ENCODE measurements at places on chromosomes 3 and 15.

GRCh38 chr15:33360886-33361285 lies 50.1 kb downstream of the RYR3 start:
- DNase-seq = no peak

DNA sequence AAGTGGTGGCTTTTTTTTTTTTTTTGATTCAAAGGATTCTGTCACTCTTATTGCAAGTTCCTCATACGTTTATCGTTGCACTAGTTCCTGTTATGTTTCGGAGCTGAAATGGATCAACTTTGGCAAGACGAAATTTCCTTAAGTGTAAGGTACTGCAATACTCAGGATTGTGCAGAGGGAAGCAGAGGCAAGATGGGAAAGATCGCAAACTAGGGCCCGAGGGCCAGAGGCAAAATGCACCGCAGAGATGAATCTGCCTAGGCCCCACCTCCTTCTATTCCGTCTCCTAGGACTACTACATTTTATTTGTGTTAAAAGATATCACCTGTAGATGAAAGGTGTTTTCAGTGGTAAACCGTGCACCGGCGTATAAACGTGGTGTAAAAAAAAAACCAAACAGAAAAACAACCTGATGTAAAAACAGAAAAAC lies 331 bp downstream of the RNU6-1 start:
- peak; percentile 69 for DNase-seq

GRCh38 chr3:138043266-138044029 lies 33.5 kb downstream of the CLDN18 start:
- DNase-seq = peak; percentile 92

GRCh38 chr3:183591881-183592521 lies 36.5 kb upstream of the KLHL6 start:
- peak; percentile 19 for DNase-seq

DNA sequence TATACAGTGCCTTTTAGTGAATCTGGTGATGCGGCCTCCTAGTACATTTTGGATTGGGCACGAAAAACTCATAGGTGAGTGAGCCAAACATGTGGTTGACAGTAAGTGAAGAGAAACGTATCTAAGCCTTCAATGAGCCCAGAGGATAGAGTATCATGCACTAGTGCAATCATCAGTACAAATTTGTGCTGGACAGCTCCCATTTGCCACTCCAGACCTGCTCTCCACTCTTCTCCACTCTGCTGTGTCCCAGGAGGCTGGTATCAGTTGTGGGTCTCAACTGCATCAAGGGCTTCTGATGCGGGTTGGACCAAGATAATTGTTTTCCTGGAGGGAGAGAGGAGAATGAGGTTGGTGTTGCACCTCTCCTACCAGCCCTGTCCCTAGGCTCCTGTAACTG lies 9.1 kb upstream of the RASGRF1 start:
- peak; percentile 11 for DNase-seq

DNA sequence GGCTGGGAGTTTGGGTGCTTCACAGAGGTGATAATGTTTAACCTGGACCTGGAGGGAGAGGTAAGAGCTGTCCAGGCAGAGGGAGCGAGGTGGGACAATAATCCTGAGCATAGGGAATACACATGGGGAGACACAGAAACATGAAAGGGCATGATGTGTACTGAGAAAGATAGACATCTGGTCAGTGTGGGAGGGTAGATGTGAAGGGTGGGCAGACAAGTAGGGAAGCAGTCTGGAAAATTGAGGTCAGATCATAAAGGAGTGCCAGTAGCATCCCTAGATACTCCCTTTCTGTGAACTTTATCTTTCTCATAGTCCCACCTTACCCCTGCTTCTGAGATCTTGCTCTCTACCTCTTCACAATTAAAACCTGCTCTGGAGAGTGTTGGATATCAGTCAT lies 12.0 kb upstream of the GLCE start:
- DNase-seq = no peak

GRCh38 chr3:138657508-138657907 lies 48.9 kb downstream of the FAIM start:
- no peak for DNase-seq

DNA sequence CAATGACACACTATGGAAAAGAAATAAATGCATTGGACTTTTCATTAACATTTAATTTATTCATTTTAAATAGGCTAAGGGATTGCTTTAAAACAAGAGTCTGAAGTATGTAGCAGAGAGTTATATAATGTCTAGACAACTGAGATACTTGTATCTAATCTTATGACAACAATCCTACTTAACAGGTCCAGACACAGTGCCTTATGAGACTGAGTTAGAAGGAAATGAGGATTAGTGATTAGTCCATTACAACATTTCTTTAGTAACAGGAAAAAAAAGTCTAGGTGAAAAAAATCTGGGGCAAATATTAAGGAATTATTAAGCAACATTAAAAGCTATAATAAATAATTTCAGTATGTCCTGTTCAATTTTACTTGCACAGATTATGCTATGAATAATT lies 140.6 kb downstream of the MEIS2 start:
- no peak for DNase-seq

- DNase-seq = no peak
These were observed 78.1 kb upstream of the LMOD3 start for GRCh38 chr3:69200384-69201068.

DNA sequence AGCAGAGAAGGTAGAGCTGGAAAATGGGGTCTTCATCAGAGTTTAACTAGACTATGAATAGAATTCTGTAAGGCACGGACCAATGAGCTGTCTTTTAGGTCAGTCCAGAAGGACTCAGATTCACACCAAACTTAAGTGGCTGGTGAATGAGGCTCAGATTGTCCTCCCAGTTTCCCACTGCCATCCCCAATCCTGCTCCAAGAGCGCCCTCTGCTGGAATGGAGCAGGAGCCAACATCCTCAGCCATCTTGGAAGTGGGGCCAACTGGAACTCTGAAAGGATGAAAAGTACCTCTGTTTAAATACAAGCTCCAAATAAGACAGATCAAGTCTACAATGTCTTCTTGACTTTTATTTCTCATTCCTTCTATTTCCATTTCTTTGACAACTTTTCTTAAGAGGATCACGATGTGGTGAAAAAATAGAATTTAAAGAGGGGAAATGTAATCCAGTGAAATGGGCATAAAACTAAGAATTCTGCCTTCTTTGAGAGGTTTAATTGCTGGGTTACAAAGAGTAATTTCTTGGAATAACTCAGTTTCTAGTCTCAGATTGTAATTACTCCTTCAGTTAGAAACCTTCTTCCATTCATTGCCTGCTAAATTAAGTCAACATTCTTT lies 217.1 kb upstream of the TPRG1 start:
- DNase-seq = peak; percentile 89

DNA sequence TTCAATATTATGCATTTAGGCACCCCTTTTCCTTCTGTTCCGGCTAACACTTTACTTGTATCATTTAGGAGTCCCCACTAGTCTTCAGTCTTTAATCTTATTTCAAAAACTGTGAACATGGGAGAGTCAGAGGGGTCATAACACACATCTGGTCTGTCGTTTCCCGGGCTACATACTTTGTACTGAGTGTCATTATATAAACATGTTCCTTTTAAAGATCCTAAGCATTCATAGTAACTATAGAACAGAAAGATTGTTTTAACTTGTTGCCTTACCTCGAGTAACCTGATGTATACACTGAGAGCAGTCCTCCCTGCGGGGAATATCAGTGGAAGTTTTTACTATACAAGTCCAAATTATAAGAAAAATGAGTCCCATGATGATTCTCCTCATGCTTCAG lies 78.2 kb upstream of the VEPH1 start:
- peak; percentile 19 for DNase-seq

- no peak for DNase-seq
These were observed 81.9 kb upstream of the TGFBR2 start for GRCh38 chr3:30524357-30525040.

DNA sequence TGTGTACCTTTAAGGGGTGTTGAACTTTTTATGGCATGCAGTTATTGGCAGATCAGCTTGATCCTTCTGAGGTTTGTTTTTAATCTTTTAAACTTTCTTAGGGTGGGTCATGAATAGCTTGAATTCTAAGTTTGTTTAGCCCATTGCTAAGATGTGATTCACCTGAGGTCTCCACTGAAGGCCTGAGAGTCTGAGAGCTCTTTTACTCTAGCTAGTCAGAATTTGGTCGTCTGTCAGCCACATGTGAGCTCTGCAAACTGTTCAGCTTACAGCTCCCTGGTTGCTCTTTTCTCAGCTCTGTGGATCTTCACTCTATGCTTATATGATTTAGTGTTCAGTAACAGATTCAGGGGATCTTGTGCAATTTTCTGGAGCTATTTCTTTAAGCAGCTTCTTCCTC lies 161.3 kb downstream of the ABHD5 start:
- peak; percentile 63 for DNase-seq

DNA sequence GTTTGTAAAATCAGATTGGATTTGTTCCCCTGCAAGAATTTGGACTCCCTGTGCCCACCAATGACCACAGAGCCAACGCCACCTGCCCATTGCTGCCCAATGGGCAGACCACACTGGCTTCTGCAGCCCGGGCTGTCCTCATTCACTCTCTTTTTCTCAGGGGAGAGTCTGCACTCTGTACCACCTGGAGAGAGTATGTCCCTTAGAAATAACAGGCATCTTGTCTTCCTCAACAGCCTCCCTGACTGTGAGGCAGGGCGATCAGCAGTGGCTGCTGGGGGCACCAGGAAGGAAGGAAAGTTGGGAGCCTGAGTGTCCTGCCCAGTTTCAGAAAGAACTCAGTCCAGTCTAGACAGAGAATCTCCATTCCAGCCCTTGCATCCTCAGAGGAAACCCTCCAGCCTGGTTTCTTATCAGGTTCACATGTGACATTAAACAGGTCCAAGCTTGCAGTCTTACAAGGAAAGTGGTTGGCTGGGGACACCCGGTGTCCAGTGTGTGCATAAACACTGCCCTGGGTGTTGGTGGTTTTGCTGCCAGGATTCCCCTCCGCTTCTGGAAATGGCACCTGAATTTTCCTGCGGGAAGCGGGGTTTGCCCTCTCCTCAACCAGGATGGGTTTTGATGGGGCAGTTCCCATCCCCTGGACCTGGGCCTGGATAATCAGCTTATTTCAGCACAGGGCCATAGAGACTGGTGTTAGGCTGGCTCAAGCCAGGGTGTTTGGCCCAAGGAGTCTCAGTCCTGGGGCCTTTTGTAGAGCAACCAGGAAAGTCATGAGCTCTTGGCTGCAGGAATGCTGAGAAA lies 37.2 kb downstream of the SSUH2 start:
- DNase-seq = peak; percentile 82

Data from GM23248 (cell line).